ENCODE measurements at places on chromosomes 3 and 15. TPM values are rescaled to one million over a fixed set of nuclear protein-coding genes. Genes with fewer than 3 reads are reported as not detected.

The SKOR1 gene
- total RNA-seq: 0.79 TPM

The SLC6A20 gene
- total RNA-seq: not detected

The UPK1B gene
- 345 TPM for total RNA-seq

The SPTSSB gene
- total RNA-seq: not detected

The ISLR gene
- total RNA-seq: 0.39 TPM

The NR2E3 gene
- total RNA-seq: 1.6 TPM

The CRABP1 gene
- not detected for total RNA-seq

The SLC27A2 gene
- total RNA-seq: not detected

The SMARCC1 gene
- 56.5 TPM for total RNA-seq

The CCR9 gene
- not detected for total RNA-seq

The BMF gene
- total RNA-seq: 23.2 TPM

Data from placental epithelial cell (primary cell).